ENCODE measurements at places on chromosomes 2 and 18. TPM values are rescaled to one million over a fixed set of nuclear protein-coding genes. Genes with fewer than 3 reads are reported as not detected.

THUMPD2 gene
- 32.0 TPM for total RNA-seq

TXNDC9 gene
- total RNA-seq, result 42.0 TPM

NEB gene
- total RNA-seq, result 3.2 TPM

GRCh38 chr2:105395691-105396090, 3.2 kb downstream of the FHL2 start:
- H3K4me3 ChIP-seq, result no peak overlapping the region
- no peak for DNase-seq
- H3K27me3 ChIP-seq, result no peaks in the 10 kb centered on the region
- H3K36me3 ChIP-seq, result no peaks in the 10 kb centered on the region
- H3K4me1 ChIP-seq, result peaks cover 53% of the 10 kb centered on the region

GRCh38 chr2:62740221-62740620, 34.7 kb downstream of the EHBP1 start:
- DNase-seq, result no peak
- no peaks in the 10 kb centered on the region for H3K27me3 ChIP-seq
- H3K36me3 ChIP-seq, result no peaks in the 10 kb centered on the region
- peaks cover 7% of the 10 kb centered on the region for H3K4me1 ChIP-seq

GRCh38 chr2:175103191-175103590, 64.8 kb downstream of the ATF2 start:
- no peak overlapping the region for H3K27ac ChIP-seq
- DNase-seq, result no peak
- H3K27me3 ChIP-seq, result no peaks in the 10 kb centered on the region
- no peaks in the 10 kb centered on the region for H3K4me1 ChIP-seq

GRCh38 chr2:189391201-189391600, 50.1 kb upstream of the WDR75 start:
- DNase-seq, result no peak
- H3K27me3 ChIP-seq, result no peaks in the 10 kb centered on the region
- no peaks in the 10 kb centered on the region for H3K36me3 ChIP-seq
- no peak overlapping the region for H3K27ac ChIP-seq

DNA sequence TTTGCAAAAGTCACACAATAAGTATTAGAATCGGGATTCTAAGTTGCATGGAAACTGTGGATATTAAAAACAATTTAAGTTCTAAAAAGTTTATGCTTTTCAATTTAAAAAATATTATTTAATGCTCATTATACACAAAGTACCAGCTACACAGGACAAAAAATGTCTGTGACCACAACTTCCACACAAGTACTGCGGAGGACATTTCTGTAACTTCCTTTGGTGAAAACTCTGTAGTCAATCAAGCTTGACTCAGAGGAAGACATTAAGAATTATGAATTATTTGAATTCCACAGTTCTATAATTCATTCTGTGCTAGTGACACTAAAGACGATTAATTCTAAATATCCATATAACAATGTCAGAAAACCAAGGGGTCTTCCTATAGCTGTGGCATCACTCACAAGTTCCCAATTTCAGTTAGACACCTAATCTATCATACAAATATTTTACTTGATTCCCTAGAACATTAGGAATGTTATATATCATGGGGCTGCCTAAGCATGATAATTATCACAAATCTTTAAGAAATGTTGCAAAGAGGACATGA, 120.5 kb downstream of the AFF3 start:
- H3K27me3 ChIP-seq, result no peaks in the 10 kb centered on the region
- H3K36me3 ChIP-seq, result no peaks in the 10 kb centered on the region
- DNase-seq, result no peak
- no peak overlapping the region for H3K27ac ChIP-seq
- H3K4me1 ChIP-seq, result peaks cover 14% of the 10 kb centered on the region
- no peak overlapping the region for H3K4me3 ChIP-seq

DNA sequence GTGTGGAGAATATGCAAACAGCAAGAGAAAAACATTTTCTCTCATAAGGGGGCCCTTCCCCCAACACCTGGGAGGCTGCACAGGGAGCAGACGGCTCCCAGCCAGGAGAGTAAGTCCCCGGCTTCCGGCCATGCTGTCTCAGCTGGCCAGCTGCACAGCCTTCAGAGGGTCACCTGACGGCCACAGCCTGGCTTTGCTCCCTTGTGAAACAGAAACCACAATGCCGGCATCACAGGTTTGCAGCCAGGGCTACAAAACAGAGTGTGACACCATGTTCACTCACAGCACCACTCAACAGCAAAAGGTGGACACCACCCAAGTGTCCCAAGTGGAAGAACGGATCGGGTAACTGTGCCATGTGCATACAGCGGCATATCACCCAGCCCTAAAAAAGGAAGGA, 86.9 kb upstream of the GPC1 start:
- no peak overlapping the region for H3K4me3 ChIP-seq
- H3K27me3 ChIP-seq, result no peaks in the 10 kb centered on the region
- no peaks in the 10 kb centered on the region for H3K4me1 ChIP-seq
- no peaks in the 10 kb centered on the region for H3K36me3 ChIP-seq
- H3K27ac ChIP-seq, result no peak overlapping the region
